ENCODE measurements at places on chromosomes 6 and 20. TPM values are rescaled to one million over a fixed set of nuclear protein-coding genes. Genes with fewer than 3 reads are reported as not detected.

PEX3 gene
- total RNA-seq = 23.9 TPM

COL21A1 gene
- total RNA-seq = 4.9 TPM

PI16 gene
- 0.20 TPM for total RNA-seq

KIFC1 gene
- total RNA-seq = 19.0 TPM

THBS2 gene
- total RNA-seq = 50.0 TPM

All from esophagus mucosa (tissue), 1 donor.